ENCODE measurements at places on chromosomes 2 and 18.

GRCh38 chr2:195505701-195506100 is 151.3 kb upstream of the SLC39A10 start:
- no peak for DNase-seq

DNA sequence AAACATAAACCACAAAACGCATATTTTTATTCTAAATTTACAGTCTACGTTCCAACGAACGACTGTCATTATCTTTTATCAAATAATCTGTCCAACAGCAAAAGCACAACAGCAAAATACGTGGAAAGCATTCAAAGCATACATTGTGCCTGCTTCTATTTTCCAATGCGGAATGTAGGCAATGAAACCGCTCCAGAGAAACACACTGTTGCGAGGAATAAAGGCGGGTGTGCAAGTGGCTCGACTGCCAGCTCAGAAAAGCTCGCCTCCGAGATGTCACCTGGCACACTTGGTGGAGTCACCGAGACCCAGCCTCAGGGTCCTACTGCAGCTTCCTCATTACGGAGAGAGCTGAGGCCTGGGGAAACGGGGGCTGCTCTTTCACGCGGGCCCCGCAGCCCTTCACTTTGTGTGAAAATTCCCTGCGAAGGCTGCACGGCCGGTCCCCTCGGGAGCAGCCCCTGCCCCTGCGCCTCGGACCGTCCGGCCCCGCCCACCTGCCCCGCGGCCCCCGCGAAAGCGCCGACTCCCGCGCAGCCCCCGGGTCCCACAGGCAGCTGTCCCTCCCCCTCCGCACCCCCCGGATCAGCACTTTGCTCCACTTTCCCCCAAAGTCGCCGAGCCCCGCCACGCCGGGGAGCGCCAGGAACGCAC is 752 bp downstream of the MGAT4A start:
- peak; percentile 74 for DNase-seq

DNA sequence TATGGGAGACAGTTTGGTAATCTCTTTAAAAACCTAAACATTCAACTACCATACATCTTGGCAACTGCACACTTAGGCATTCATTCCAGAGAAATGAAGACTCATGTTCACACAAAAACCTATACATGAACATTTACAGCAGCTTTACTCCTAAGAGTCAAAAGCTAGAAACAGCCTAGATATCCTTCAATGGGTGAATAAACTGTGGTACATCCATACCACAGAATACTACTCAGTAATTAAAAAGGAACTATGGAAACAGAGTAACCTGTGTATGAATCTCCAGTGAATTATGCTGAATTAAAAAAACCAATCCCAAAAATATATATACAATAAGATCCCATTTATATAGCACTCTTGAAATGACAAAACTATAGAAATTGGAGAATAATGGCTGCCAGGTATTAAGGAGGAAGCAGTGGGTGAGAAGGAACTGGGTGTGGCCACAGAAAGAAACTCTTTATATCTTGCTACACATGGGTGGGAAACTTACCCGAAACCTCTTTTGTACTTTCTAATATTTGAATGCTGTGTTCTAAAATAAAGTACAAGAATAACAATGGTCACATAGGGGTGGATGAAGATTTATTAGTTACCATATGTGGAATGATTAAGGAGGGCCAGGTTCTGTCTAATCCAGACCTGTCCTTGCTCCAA is 13.7 kb downstream of the SESTD1 start:
- no peak for DNase-seq

GRCh38 chr2:17373041-17373440 is 145.2 kb downstream of the RAD51AP2 start:
- no peak for DNase-seq

Data from RPMI8226 (cell line).